ELR (cell line): ENCODE measurements at places on chromosomes 7 and 10.

DNA sequence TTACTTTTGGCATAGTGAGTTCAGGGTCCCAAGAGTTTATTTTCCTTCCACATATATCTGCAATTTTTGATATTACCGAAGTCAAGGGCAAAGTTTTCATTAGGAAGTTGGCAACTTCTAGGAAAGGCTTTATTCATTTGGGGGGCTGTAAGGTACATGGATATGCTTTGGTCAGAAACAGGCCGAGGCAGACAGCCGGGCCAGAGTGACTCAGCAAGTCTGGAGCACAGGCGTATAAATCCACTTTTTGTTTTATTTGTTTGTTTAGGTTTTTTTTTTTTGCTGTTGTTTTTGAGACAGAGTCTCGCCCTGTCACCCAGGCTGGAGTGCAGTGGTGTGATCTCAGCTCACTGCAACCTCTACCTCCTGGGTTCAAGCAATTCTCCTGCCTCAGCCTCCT, 3.7 kb downstream of the ZNF680 start:
- DNase-seq = no peak

- DNase-seq = peak; percentile 98
These were observed 259.7 kb upstream of the FERD3L start for GRCh38 chr7:19404912-19405329.

- no peak for DNase-seq
These were observed 287.0 kb upstream of the IGFBP3 start for GRCh38 chr7:46207931-46208634.

DNA sequence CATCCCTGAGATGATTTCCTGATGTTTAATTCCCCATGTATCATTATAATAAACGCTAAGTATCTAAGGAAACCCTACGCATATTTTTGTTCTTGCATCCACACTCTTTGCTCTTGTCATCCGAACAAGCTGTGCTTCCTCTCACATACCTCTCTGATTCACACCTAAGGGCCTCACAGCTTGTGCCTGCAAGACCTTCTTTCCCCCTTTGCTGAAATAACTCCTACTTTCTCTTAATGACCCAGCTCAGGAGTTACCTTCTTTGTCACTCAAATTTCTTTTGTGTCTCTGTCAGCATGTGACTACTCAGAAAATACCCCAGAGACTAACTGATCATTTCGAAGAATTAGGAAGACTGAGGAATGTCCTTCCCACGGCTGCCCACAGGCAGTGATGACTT, 209.3 kb upstream of the IMMP2L start:
- DNase-seq = no peak

- DNase-seq = peak; percentile 38
These were observed 50.1 kb upstream of the PRKAR1B start for GRCh38 chr7:776992-777727.

DNA sequence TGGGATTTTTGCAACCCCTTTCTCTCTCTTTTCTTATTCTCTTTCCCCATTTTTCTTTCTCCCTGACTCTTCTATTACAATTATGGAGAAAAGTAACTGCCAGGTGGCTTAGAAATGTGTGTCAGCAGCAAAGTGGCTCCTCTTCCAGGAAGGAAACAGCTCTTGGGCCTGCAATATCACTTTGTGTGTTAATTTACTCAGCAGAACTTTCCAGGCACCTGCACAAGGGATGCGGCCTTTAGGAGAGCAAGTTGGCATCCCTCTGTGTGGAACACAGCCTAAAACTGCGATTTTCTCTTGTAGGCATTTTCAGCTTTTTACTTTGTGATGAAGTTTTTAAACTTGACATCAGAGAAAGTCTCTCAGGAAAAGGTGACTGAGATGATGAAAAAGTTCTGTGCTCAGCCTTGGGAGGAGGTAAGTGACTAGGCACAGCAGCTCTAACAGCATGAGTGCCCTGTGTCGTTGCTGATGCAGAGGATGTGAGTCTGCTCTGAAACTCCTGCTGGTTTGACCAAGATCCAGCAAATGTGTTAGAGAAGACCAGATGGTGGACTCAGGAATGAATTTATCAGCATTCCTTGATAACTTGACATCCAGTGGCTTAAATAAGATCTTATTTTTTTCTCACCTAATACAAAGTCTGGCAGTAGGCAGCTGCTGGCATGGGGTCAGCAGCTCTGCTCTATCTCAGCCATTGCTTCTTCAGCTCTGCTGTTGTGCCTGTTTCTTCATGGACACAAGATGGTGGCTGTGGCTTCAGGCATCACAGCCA, 47.4 kb upstream of the CC2D2B start:
- peak; percentile 17 for DNase-seq

DNA sequence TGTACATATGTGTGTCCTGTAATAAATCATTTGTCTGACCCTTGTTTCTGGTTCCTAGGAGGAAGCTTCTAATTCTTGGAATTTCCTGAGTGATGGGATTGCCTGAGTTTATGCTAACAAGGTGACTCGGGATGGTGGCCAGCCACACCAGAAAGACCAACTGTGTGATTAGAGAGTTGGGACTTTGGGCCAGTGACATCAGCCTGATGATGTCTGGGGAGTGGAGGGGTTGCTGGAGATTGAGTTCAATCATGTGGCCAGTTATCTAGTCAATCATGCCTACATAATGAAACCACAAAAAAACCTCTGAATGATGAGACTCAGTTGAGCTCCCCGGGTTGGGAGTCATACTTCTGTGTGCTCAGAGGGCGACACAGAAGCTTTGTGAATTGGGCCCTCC, 23.5 kb upstream of the CARD11 start:
- DNase-seq = no peak

GRCh38 chr10:128086003-128086863, 40.0 kb downstream of the MKI67 start:
- DNase-seq = no peak

- no peak for DNase-seq
These were observed 341.7 kb downstream of the PRPF18 start for GRCh38 chr10:13928451-13928850.

DNA sequence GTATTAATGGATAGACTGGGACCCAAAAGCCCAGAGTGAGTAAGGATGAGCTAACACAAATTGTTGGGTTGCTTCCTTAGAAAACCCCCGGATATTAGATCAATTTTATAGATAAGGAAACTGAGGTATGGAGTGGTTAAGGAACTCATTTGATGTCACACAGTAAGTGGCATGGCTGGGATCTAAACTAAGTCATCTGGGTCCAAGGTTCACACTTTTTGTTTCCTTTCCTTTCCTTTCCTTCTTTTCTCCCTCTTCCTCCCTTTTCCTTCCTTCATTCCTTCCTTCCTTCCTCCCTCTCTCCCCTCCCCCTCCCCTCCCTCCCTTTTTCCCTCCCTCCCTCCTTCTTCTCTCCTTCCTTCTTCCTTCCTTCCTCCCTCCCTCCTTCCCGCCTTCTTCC, 469.5 kb downstream of the TYW1 start:
- DNase-seq = no peak

DNA sequence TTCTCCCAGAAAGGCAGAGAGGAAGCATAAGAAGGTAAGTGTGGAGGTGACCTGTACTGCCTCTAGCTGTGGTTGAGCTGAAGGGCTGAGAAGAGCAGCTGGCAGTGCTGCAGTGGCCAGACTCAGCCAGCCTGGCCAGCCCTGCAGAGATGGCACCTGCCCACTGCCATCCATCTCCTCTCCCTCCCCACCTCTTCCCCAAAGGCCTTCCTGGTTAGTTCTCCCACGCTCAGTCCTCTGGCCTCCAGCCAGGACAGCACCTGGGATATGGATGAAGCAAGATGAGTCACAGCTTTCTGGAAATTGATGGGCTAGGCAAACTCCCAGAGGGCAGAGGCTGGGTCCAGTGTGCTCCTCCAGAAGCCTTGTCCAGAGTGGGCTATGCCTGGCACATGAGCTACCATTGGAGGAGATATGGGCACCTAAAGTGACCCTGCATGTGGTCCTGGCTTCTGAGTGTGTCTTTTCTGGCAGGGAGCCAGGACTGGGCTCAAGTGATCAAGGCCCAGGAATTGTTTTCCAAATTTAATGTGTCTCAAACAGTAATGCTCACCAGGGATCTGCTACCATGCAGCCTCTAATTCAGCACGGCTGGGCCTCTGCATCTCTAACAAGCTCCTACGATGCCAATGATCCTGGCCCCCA, 81.0 kb upstream of the CACUL1 start:
- peak; percentile 38 for DNase-seq

- peak; percentile 60 for DNase-seq
These were observed at the start of gene CADPS2 for GRCh38 chr7:122886357-122887081. Gene CADPS2, minus strand, starts transcription at chr7:122886460. Its CDS starts 123 bp downstream, at chr7:122886337.

GRCh38 chr10:74771054-74771453, 55.3 kb upstream of the KAT6B start:
- no peak for DNase-seq

DNA sequence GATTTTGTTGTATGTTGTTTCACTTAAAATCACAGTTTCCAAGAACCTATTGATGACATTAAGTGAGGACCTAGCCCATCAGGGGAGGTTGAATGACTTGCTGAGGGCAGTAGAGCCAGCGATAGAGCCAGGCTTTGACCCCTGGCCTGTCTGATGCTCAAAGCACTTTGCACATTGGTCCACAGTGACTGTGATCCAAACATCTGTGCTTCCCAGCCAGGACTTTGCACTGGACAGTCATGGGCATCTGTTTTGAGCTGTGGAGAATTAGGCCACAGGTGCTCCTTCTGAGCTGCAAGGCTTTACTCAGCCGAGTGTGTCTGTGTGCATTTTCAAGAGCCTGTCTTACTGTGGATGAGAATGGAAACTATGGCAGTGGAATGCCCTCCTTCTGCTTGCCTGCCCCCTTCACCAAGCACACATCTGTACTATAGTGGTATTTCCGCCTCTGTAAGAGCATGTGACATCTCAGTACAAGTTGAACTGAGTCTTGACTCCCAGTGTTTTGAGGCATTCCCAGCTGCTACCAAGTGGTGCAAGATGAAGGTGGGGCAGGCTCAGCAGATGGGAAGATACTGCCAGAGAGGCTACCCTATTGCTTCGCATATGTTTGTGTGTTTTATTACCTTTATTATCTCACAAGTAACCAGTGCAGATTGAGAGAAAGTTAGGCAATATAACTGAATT, 72.7 kb upstream of the AOAH start:
- DNase-seq = no peak

DNA sequence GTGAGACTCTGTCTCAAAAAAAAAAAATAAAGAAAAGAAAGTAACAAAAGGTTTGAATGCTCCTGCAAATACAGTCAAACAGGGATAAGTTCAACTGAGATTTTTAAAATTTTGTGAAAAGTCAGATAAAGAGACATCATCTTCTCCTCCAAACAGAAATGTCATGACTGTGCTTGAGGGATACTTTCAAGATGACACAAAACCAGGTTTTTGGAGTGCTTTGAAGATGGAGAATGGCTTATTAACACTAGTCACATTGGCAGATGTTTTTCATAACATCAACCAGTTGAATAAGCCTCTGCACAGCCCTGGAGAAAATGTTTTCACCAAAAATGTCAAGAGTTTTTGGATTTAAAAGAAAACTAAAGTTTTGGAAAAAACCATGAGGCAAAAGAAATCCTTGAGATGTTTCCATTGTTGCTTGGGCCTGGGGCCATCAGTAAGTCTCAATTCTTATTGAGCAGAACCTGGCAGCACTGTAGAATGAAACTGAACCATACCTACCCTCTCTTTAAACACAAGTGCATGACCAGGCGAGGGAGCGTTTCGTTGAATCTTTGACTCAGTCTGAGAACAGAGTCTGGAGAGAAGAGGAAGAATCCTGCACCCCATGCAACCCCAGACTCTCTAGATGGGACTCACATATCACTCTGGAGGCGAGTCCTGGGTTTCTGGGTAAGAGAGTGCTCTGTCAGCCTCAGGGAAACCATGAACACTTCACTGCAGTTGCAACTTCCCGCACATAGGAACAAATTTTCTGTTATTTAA, 37.4 kb upstream of the PRKCQ start:
- no peak for DNase-seq

DNA sequence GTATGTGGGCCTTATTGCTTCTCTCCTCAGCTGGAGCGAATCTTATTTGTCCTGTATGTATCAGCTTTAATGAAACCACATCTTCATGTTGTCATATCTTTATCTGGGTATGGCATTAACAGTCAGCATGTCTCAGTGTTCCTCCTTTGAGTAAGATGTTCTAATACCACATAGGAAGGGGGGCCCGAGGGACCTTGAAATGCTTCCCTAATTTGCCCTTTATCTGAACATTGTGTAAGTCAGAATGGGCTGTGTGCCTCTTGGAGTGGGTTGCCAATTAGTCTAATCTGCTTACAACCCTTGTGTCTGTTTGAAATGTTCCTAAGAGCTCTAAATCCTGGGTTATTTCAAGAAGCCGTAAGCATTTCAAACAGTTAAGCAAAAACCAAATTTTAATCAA, 623.8 kb downstream of the SUGCT start:
- no peak for DNase-seq

- no peak for DNase-seq
These were observed 7.2 kb downstream of the ZKSCAN1 start for GRCh38 chr7:100022621-100023020.

- DNase-seq = no peak
These were observed 177.7 kb upstream of the COL1A2 start for GRCh38 chr7:94216944-94217461.

GRCh38 chr10:80132299-80133139, at the start of gene PLAC9:
Gene PLAC9, plus strand, starts transcription at chr10:80132730. Its CDS starts 33 bp downstream, at chr10:80132763.
- peak; percentile 60 for DNase-seq

- DNase-seq = no peak
These were observed 824 bp downstream of the RELN start for GRCh38 chr7:103988468-103989199.

- DNase-seq = peak; percentile 51
These were observed 185.6 kb downstream of the ANK3 start for GRCh38 chr10:60203993-60204618.

DNA sequence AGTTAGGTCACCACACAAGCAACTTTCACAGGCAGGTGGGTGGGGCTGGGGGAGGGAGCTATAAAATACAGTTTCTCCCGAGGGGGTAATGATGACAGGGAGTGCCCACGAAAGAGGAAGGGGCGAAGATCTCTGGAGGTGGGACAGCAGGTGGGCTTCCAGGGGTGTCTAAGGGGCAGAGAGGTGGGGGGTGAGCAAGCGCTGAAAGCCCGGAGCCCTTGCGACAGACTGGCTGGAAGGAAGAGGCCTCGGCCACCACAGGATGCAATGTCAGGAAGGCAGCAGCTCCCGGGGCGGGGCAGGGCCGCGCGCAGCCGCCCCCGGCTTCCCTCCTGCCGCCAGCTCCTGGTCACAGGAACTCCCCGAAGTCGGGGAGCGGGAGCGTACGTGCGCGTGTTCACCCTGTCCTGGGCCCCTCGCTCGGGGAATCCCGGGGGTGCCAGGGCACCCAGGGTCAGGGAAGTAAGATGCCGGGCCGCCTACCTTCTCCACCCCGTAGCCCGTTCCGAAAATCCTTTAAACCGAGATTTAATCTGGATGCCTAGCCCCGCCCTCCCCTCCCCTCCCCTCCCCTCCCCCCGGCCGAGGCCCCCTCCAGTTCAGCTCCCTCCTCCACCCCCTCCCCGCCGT, 105.2 kb upstream of the PPIF start:
- peak; percentile 79 for DNase-seq
